AG09319 (cell line): ENCODE measurements at places on chromosomes 11 and 22.

DNA sequence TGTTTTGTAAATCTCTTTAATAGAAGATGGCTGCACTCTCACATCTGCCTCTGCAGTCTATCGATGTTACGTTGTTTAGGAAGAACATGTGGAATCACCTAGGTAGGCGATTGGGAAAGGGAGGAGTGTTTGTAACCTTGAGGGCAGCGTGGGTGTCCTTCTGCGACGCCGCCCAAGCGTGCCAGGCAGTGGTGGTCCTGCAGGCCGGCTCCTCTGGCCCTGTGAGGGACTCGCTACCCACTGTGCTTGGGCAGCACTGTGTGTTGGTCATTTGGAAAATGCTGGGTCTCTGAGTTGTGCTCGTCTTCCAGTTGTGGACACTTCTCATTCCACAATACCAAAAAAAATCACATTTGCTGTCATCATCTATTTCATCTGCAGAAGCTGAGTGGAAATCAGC is 29.1 kb downstream of the CTTN start:
- no peak for DNase-seq

- DNase-seq: no peak
Observed at GRCh38 chr11:66934950-66935779, 23.0 kb downstream of the PC start.

- no peak for DNase-seq
Observed at GRCh38 chr11:57668434-57668782, 494 bp downstream of the ZDHHC5 start.

- DNase-seq: no peak
Observed at GRCh38 chr11:94954753-94955152, 18.6 kb downstream of the CWC15 start.

- peak; percentile 90 for DNase-seq
Observed at GRCh38 chr11:122197066-122197987, 81.3 kb upstream of the BLID start.
